ENCODE measurements at places on chromosomes 5 and 9.
A peak's percentile ranks its signal among the peaks of the same experiment; 100 is the strongest.

DNA sequence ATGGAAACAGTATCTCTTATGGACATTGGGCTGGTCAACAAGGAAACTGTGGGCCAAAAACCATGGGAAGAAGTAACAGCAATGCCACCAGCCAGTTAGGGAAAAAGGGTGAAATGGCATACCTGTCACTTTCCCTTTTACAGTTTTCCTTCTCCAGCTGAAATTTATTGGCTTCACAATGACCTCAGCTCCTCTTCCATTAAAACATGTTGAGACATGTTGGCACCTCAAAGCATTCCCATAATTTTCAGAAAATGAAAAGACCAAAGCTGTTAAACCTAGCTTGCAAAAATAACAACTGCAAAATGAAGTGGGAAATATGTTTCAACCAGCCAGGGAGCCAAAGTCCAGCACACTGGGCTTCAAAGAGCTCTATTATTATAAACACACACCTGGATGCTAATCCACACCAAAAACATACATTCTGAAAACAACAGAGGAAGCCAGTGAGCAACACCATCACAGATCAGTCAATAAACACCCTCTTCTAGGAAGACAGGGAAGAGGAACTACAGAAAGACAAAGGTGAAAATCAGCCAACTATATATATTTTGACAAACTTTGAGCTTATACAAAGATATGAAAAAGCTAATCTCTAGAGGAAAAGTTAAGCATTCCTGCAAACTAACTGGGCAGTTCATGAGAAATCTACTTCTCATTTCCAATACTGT lies 78.4 kb upstream of the PTGER4 start:
- no peak for DNase-seq

GRCh38 chr5:33440482-33441240 lies at the start of gene TARS1:
TARS1 (plus strand) TSS chr5:33440965; CDS start chr5:33441087, 122 bp downstream.
- DNase-seq, result peak; percentile 100

GRCh38 chr9:78261403-78262001 lies 25.6 kb downstream of the CEP78 start:
- DNase-seq, result no peak

DNA sequence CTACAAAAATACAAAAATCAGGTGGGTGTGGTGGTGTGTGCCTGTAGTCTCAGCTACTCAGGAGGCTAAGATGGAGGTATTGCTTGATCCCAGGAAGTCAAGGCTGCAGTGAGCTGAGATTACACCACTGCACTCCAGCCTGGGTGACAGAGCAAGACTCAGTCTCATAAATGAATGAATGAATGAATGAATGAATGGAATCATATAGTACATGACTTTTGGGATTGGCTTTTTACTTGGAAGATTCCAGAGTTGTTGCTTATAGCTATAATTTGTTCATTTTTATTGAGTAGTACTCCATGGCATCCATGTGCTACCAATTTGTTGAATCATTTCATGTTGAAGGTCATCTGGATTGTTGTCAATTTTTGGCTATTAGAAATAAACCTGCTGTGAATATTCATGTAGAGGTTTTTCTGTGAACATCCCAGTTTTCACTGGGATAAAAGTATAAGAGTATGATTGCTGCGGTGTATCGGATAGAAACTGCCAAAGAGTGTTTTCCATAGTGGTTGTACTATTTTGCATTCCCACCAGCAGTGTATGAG lies 19.9 kb downstream of the ERBIN start:
- DNase-seq, result no peak

DNA sequence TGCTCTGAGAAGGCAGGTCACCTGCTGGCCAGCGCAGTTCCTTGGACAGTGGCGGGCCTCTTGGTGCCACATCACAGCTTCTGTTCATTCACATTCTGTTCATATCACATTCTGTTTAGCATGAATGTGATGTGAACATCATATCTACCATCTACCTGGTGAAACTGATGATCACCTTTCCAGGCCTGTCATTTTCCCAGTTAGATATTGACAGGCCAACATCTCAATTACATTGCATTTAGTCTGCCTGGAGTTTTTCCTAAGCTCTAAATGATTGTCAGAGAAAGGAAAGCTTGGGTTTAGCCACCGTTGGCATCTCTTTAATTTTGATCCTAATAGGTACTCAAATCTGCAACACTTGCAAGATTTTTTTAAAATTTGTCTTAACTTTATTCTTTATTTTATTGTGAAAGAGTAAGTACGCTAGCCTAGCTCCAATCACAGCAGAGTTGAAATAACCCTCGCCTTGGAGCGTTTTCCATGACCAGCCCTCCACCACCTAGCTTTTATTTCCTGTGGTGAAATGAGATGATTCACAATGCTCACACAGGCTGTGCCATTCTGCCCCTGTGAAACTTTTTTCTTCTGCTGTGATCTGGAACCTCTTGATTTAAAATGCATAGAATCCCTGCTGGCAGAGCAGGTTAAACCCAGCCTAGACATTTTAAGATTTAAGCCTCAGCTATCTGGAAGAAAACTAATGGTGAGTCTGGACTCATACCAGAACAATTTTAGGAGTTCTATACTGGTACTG lies 225.0 kb downstream of the ESM1 start:
- DNase-seq, result no peak

DNA sequence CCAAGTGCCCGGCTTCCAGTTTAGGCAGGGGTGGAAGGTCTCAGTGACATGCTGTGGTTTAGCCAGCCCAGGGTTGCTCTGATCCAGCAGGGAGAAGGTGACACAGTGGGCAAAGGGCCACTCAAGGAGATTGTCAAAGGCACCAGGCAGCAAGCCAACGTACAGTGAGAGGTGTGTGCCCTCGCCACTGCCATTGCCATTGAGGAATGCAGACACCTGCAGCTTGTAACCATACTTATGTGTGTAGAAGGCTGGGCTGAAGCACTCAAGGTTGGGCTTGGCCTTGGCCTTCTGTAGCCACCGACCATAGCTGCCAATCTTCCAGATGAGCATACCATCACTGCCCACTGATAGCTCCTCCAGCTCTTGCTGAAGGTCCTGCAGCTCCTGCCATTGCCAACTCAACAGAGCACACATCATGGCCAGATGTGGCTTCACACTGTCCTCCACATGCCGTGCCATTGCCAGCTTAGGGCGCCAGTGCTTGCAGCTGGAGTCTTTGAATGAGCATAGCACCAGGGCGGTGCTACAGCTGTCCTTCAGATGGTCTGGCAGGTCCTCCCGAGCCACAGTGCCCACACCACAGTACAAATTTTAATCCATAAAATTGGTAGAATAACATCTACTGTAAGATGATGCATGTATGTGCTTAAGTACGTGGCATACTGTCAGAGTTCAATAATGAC lies 59.7 kb upstream of the HMHB1 start:
- no peak for DNase-seq

DNA sequence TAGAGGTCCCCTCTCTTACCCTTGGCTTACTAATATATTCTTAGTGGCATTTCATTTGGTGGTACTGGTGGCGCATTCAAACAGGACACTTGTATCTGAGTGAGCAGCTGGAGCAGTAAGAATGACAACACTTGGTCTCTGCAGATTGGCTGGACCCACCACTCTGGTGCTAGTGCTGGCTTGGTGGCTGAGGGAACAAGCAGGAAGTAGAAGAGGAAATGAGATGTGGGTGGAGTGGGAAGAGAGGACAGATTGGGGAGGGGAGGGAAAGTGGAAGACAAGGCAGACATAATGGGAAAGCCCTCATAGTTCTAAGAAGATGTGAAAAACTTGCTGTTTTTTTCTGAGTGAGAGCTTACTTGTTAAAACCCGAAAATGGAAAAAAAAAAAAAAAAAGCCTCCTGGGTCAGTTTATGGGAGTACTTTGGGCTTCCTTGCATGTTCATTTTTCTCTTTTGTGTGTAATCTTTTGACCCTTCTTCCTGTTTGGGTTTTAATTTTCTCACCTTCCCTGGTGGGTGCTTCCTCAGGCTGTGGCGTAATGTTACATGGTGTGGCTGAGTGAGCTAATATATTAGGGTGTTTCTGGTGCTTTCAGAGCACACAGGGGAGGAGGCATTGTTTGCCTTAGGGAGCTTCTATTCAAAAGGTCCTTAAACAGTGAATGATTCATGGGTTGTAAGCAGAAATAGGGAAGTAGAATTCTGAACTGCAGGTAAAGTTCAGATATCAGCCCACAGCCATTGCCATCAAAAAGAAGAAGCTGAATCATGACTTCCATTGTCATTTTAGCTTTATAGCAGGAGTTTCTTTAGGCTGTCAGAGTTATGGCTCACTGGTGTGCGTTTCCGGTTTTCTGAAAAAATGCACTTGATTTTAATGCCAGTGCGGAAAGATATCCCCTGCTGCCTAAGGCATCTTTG lies 52.3 kb downstream of the TLE4 start:
- DNase-seq, result no peak

DNA sequence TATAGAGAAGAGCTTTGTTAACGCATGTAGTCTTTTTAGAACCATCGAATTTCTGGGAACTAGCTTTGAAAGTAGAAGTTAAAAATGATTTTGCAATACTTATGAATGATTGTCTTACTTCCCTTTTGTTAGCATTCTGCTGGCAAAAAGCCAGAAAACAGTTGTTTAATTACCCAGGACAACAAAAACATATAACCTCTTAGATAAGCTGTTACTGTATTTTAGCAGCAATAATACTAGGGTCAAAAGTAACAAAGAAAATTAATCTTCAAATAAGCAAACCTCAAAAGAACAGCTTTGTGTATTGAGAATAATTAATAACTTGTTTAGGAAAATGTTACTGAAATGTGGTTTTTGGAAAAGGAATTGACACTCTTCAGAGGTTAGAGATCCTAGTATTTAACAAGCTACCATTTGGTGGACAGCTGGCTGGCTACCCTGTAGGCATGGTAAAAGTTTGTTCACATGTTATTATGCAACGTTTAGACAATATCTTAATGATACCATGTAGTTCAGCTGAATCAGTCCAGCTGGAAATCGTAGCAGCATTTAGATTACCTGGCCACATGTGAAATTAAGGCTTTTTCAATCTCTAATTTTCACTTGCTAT lies 3.8 kb downstream of the FGF10 start:
- DNase-seq, result peak; percentile 34

DNA sequence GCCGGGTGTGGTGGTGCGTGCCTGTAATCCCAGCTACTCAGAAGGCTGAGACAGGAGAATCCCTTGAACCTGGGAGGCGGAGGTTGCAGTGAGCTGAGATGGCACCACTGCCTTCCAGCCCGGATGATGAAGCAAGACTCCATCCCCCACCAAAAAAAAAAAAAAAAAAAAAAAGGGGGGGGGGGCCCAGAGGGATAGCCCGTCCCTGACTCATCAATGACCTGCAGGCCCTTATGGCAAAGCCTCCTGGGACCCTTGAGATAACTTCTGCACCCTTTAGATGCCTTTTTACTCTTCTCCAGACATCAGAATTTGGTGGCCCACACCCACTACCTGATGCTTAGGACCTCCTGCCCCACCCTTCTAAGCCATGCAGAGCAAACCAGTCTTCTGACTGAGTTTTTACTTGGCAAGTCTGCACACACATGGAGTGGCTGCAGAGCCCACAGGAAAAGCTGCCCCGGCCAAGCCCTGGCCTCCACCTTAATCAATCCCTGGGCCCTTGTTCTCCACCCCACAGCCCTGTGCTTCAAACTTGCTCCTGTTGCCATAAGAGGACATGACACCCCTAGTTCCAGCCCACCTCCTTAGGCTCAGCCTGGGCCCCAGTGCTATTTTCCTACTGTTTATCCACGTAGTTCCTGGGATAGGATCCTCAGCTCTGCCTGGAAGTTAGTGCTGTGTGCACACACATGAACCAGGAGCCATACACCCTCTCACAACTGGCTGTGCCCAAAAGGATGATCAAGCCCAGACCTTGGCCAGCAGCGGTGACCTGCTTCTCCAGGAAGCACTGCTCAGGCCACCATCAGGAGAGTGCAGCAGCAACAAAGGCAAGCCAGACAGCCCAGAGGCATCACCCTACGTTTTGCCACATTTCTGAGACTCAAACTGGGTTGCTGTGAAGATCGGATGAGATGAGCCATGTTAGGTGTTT lies 5.1 kb downstream of the MGAT1 start:
- DNase-seq, result no peak

GRCh38 chr5:154147666-154148065 lies 42.9 kb upstream of the GALNT10 start:
- no peak for DNase-seq

- no peak for DNase-seq
These were observed 33.6 kb downstream of the IL7R start for GRCh38 chr5:35890021-35891020.

GRCh38 chr5:148843510-148844318 lies 17.3 kb downstream of the ADRB2 start:
- no peak for DNase-seq

DNA sequence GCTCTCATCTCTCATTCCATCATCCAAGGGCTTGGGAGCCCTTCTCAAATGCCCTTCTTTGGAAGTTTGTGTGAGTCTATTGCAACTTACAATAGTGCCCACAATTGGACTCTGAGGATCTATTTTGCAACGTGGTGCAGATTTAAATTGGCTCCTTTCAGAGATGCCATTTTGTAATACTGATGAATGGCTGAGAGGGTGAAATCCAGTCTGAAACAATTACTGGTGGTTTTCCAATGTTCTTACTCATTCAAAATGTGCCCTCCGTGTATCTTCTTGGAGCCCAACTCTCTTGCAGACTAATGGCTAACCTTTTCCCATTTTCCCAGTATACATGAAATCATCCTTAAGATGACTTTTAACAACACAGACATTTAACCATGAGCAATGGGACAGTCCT lies 6.1 kb downstream of the ZNF462 start:
- no peak for DNase-seq

DNA sequence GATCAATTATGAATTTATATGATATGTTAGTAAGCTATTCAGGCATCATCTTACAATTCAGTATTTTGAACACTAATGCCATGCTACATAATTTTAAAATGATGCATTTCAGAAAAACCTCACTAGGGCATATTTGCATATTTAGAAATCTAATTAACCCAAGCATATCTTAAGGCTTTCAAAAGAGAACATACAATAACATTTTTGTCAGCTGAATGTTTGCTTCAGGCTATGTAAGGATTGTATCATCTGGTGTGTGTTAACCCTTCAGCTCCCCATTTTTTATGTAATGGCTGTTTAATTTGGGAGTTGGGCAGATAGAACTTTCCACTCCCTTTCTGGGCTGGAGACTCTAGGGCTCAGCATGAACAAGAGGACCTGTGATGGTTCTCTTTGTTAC lies 299.1 kb upstream of the EFNA5 start:
- DNase-seq, result no peak

DNA sequence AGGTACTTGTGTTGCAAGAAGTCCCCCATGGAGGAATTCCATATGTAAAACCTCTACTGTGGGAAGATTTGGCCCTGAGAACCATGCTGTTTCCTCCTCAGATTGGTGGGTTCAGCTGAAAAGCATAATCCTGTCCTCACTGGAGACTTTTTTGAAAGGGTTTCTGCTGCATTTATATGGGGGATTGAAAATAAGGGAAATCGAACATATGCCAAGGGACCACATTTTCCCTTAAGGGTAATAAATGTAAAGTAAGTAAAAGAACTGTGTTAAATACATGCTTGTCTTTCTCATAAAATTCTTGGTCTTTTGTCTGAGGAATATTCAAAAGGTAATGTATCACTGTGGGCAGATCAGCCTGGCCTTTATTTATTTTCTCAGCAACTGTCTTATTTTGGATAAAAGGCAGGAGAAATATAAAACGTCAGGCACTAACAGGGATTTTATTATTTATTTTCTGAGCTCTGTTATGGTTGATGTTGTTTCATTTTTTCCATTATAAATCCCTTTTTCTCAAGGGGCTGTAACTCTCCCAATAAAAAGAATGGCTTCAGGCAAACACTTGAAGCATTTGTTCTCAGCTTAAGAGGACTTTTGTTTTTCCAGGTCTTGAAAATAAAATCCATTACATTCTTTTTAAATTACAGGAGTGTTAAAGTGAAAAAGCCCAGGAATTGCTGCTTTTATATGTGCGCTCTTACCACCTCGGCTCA lies 131.4 kb downstream of the FGF10 start:
- DNase-seq, result peak; percentile 30
